ENCODE measurements at places on chromosomes 7 and 10. TPM values are rescaled to one million over a fixed set of nuclear protein-coding genes. Genes with fewer than 3 reads are reported as not detected.

LIPN gene
- not detected for total RNA-seq

SFTPD gene
- not detected for total RNA-seq

- DNase-seq = no peak
These were observed 25.6 kb upstream of the PIK3CG start for GRCh38 chr7:106839511-106839910.

GRCh38 chr7:38682606-38683005 lies 51.4 kb upstream of the AMPH start:
- no peak for DNase-seq

HKDC1 gene
- 3.4 TPM for total RNA-seq

DNA sequence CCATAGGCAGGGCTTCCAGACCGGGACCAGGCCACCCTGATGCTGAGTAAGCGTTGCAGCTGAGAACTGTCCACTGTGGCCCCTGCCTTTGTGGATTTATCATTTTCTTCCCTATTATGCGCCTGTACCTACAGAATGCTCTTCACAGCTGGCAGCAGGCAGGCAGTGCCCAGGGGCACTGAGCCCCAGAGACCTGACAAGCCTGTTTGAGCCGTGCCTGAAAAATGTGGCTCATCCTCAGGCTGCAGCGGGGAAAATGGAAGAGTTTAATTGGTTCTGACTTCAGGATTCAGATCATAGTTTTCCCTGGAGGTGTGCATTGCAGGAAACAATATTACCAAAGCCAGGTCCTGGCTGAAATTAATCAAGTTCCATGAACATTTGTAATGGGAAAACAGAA lies 200.2 kb downstream of the ZNF438 start:
- DNase-seq = no peak

ZNF775 gene
- 2.5 TPM for total RNA-seq

- DNase-seq = peak; percentile 95
These were observed 36.2 kb downstream of the LAMB1 start for GRCh38 chr7:107966711-107967110.

DNA sequence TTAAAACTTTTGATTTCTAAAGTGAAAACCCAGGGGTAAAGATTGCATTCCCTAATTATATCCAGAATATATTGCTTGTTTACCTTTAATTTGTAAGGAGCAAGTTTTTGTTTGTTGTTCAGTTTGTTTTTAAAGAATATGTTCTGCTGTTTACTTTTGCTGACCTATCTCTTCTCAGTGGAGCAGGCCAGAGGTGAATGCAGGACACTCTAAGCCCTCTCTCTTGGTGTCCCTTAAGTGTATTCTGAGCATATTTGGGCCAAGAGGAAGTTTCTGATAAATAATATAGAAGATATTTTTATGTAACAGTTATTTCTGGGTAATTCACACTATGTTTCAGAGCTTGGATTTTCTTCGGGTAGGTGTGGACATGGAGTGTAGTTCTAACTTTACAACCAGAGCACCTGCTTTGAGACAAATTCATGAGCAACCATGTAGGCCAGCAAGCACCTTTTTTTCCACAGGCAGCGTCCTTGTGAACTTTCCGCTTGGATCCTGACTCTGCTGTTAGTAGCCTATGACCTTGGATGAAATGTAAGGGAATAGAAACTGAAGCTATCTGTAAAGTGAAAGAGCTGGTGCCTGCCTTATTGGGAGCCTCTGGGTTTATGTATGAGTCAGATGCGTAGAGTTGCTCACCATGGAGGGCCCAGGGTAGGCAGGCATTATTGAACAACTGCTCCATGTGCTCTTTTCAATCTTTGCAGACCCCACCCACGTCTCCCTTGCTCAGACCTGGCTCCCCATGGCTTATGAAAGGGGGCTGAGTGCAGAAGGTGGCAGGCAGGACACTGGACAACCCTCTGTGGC lies 16.1 kb downstream of the OGDH start:
- DNase-seq = peak; percentile 53

FXYD4 gene
- not detected for total RNA-seq

C10orf62 gene
- total RNA-seq = not detected

ZNF736 gene
- 6.5 TPM for total RNA-seq

RBP3 gene
- not detected for total RNA-seq

OPN4 gene
- not detected for total RNA-seq

ARHGAP22 gene
- 18.9 TPM for total RNA-seq

DNA sequence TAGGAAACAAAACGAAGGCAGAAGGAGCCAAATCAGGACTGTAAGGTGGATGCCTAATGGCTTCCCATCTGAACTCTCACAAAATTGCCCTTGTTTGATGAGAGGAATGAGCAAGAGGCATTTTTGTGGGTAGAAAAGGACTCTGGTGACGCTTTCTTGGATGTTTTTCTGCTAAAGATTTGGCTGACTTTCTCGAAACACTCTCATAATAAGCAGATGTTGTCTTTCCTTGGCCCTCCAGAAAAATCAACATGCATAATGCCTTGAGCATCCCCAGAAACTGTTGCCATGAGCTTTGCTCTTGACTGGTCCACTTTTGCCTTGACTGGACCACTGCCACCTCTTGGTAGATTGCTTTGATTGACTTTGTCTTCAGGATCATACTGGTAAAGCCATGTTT lies 13.5 kb downstream of the PTPN12 start:
- peak; percentile 35 for DNase-seq

WDR86 gene
- total RNA-seq = not detected

CYP51A1 gene
- total RNA-seq = 137 TPM

EXOSC1 gene
- 69.3 TPM for total RNA-seq

PKD2L1 gene
- total RNA-seq = not detected

- DNase-seq = no peak
These were observed 225.8 kb upstream of the TCERG1L start for GRCh38 chr10:131537281-131537680.

- peak; percentile 24 for DNase-seq
These were observed at the start of gene SLC16A12 for GRCh38 chr10:89535171-89536012. TSS of gene SLC16A12 (minus strand) at chr10:89535594. CDS start at chr10:89462578, 73,016 bp downstream.

All from M059J (cell line).